ENCODE measurements at places on chromosomes 13 and 19.

- no peak for DNase-seq
These were observed 84.6 kb upstream of the ZNF254 start for GRCh38 chr19:24002256-24002945.

DNA sequence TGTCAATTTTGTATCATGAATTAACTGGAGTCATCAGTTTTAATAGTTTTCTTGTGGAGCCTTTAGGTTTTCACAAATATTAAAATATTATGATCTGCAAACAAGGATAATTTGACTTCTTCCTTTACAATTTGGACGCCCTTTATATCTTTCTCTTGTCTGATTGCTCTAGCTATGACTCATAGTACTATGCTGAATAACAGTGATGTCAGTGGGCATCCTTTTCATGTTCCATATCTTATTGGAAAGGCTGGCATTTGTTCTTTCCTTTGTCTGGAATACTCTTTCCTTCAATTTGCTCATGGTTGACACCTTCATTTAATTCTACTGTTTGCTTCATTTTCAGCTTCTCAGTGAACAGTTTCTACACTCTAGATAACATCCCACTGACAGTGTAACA, 1129.3 kb downstream of the SLITRK5 start:
- DNase-seq: no peak

DNA sequence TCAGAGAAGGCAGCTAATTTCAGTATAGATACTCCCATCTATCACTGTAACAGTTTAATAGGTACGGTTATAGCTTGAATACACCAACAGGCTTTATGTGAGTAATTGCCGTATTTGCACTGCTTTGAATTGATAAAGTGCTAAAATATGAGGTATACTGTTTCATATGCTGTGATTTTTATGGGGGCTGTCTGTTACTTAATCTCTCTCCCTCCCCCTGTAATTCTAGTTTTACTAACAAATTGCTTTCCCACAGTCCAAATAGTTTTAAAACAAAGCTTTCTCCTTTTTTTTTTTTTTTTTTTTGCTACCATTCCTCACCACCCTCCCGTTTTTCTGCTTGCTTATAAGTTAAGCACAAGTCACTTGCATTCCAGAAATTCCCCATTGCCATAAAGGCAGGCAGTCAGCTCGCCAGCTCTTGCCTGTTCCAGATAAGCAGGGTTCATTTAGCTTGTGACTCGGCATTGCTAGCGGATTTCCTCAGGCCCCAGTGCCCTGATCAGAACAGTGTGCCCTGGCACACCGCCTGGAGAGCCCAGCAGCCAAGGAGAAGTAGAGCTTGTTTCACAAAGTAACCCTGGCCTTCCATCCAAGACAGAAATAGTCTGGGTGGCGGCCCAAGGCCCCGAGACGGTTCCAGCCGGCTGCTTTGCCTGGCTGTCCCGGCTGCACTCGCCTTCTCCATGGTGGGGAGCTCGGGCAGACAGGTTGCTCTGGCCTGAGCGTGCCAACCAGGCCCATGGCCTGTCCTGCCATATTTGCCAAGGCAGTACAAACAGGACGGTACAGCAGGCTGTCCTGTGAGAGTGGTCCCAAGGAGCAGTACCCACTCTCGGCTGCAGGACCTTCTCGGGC, 43.5 kb upstream of the NPAS1 start:
- peak; percentile 97 for DNase-seq

- peak; percentile 27 for DNase-seq
These were observed 293.6 kb downstream of the DNAJC15 start for GRCh38 chr13:43316946-43317353.

- DNase-seq: no peak
These were observed 249.5 kb upstream of the SLC10A2 start for GRCh38 chr13:103315711-103316110.

All from dermis blood vessel endothelial cell (primary cell).